ENCODE measurements at places on chromosomes 2 and 18.

DNA sequence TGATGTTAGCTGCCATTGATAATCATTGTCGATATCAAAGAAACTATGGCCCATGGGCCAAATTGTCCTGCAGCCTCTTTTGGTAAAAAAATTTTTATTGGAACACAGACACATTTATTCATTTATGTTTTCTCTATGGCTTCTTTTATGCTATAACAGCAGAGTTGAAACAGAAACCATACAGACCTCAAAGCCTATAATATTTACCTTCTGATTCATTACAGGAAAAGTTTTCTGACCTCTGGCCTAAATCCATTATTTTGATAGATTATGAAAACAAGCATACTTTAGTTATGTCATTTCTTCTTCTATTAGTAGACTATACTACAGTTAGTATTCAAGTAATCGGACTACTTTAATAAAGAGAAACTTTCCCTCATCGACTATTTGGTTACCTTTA lies 349.7 kb upstream of the GALNT5 start:
- no peak for DNase-seq

- no peak for DNase-seq
Measured at GRCh38 chr2:241734467-241735208, at the start of gene D2HGDH. TSS of gene D2HGDH (plus strand) at chr2:241734630. CDS start at chr2:241735225, 595 bp downstream.

- DNase-seq, result no peak
Measured at GRCh38 chr2:217193431-217194340, 333.8 kb upstream of the TNP1 start.

GRCh38 chr2:164371916-164372315 lies 249.4 kb downstream of the GRB14 start:
- DNase-seq, result no peak

GRCh38 chr2:204468746-204469429 lies 76.4 kb upstream of the PARD3B start:
- no peak for DNase-seq
